Activated T-cell treated with anti-CD3 and anti-CD28 coated beads for 4 hours (primary cell): ENCODE measurements at places on chromosomes 3 and 15.

DNA sequence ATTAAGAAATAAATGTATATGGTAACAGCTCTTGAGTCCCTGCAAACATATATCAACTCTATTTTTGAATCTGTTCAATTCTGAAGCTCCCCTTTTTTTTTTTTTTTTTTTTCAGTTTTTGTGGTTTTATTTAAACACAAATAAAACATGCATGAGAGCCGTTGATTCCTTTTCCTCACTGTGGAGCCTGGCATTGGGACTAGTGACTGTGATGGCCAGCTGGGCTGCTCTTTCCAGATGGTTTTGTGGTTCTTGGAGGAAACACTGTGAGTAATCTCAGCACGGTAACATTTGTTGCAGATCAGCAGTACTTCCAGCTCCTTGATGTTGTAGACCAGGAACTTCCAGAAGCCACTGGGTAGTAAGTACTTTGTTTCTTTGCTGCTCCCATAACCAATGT, 15.9 kb downstream of the EMC7 start:
- DNase-seq = no peak

- DNase-seq = no peak
These were observed 90.0 kb upstream of the ADPGK start for GRCh38 chr15:72873379-72874233.

- no peak for DNase-seq
These were observed 450.9 kb upstream of the THRB start for GRCh38 chr3:24945563-24945962.

GRCh38 chr3:122395582-122395981, 11.6 kb downstream of the FAM162A start:
- no peak for DNase-seq

DNA sequence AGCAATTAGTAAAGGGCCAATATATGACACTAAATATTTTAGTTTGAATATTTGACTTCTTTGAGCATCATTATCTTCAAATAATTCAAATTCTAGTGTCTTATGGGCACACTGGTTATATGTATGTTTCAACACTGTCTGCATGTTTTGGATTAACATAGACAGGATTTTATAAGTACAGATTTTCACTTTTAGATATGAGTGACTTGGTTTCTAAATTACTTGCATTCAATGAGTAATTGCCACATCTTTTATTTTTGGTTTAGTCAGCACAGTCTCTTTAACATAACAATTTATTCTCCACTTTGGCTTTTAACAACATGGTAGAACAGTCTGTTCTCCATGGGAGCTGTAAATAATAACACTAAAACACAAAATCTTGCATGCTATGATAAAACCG, 674.8 kb downstream of the TBL1XR1 start:
- DNase-seq = no peak

DNA sequence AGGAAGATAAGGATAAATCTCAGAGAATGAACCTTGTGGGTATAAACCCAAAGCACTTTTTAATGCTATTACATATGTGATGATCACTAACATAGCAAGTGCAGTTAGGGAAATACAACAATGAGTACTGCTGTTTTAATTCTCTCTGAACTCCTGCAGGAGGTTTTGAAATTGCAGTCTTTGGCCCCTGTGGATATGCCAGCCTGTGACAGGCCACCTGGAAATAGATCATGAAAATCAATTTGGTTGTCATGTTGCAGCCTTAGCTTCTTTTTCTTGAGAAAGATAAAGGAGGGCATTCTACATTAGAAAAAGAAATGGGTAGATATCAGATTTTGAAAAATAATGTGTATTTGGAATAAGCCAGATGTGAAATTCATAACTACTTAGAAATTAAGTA, 103.6 kb downstream of the RSRC1 start:
- no peak for DNase-seq

- no peak for DNase-seq
These were observed 4.4 kb upstream of the IRAK2 start for GRCh38 chr3:10160346-10160745.

- DNase-seq = no peak
These were observed 1.3 kb downstream of the KLF15 start for GRCh38 chr3:126355777-126356372.

DNA sequence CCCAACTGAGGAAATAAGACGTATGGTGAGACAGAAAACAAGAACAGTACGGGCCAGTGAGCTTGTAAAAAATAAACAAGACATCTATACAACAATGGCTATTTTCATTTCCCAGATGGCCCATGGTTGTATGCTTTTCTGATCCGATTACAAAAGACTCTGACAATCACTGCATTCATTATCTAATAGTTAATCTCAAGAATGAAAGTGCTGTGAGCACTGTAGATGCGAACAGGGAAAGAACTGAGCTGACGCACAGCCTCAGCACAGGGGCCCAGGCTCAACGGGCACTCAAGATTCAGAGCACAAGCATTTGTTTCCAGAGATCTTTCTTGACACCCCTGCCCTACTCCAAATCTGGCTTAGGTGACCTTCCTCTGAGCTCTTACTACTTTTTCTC, 6.9 kb downstream of the MTMR10 start:
- DNase-seq = no peak

DNA sequence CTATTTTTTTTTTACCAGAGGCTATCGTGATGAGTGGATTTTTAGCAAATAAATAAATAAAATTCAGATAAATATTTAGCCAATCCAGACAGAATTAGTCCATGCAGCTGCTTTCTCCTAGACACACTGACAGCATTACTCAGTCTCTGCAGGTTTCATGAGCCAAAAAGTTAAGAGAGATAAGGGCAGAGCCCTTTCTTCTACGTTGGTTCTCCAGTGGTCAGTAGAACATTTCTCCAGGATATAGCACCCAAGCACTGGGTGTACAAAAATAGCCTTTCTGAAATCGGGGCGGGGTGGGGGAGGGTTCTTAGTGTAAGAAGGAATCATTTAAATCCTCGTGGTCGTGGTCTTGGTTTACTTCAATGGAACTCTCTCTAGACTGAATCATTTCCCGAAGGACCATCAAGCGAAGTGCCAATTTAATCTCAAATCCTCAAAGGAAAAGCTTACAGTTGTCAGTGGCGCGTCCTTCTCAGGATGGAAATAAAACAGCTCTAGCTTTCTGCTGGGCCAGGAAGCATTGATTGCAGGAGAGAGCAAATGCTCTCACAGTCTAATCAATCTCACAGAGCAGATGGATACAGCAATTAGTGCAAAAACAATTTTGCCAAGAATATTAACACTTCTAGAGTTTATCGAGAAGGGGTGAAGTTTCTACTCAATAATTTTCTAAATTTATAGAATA, 86.2 kb downstream of the SATB1 start:
- no peak for DNase-seq

- no peak for DNase-seq
These were observed 51.6 kb downstream of the GATM start for GRCh38 chr15:45326741-45327140.

- no peak for DNase-seq
These were observed 148.1 kb downstream of the KLHL25 start for GRCh38 chr15:85646538-85647091.

GRCh38 chr3:26962492-26963360, 340.2 kb downstream of the LRRC3B start:
- no peak for DNase-seq

GRCh38 chr15:79942741-79943481, 28.1 kb downstream of the BCL2A1 start:
- DNase-seq = no peak

- no peak for DNase-seq
These were observed 158.6 kb downstream of the RAP2B start for GRCh38 chr3:153320585-153321128.

DNA sequence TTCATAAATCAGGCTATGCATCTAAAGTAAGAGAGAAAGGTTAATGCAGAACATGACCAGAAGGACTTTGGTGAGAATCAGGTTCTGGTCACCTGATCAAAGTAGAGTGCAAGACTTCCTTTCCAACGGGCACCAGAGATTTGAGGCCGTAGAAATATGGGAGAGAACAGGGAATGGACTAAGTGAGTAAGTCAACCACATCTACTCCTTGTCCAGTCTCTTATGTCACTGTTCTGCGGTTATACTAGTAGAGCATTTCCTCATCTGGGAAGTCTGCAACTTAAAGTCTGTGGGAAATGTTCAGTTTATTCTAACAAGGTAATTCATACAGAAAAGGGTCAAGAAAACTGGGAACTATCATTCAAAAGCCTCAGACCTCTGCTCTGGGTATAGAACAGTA, 232.8 kb downstream of the CPNE4 start:
- DNase-seq = no peak

GRCh38 chr3:171005648-171006047, 20.9 kb downstream of the SLC2A2 start:
- no peak for DNase-seq
